Cerebellar nuclear complex (tissue), 1 donor: ENCODE measurements at places on chromosomes 7 and 10.

GRCh38 chr10:13448216-13448615 is 80.6 kb downstream of the BEND7 start:
- DNase-seq: no peak

- no peak for DNase-seq
Measured at GRCh38 chr7:155277385-155277994, 20.2 kb upstream of the INSIG1 start.

- DNase-seq: no peak
Measured at GRCh38 chr10:7233259-7233991, 177.4 kb downstream of the SFMBT2 start.

DNA sequence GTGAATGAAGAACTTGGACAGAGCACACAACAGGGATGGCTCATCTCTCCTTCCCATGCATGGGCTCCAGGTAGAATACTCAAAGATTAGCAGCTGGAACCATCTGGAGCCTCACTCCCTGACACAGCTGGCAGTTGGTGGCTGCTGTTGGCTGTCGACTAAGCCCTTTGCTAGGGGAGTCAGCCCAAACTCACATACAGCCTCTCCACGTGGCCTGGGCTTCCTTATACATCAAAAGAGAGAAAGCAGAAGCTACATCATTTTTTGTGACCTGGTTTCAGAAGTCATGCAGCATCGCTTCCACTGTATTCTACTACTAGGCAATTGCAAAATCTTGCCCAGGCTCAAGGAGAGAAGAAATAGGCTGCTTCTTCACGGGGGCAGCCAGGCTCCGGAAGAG is 24.4 kb downstream of the ASNS start:
- no peak for DNase-seq

DNA sequence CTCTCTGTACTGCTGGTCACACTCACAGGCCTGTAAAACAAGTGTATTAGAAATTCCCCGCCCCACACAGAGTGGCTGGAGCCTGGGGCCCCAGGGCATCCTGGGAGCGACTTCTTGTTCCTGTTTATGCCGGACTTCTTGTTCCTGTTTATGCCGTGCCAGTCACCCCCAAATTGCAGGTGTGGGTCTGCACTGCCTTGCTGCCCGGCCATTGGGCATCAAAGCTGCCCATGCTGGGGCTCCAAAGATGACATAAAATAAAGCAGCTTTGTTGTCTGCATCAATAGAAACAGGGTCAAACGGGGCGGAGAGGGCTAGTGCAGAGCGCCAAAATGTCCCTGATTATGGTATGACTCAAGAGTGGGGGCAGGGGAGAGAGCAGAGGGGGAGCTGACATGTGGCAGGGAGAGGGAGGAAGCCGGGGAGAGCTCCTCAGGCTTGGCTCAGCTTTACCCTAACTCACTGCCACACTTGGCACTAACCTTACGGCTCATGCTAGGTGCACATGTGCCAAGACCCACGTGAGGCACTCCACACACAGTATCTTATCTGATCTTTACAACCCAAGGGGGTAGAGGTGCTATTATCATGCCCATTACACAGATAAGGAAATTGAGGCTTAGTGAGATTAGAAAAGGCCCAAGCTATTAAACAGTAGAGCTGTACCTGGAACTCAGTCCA is 98.4 kb downstream of the PIP4K2A start:
- no peak for DNase-seq

DNA sequence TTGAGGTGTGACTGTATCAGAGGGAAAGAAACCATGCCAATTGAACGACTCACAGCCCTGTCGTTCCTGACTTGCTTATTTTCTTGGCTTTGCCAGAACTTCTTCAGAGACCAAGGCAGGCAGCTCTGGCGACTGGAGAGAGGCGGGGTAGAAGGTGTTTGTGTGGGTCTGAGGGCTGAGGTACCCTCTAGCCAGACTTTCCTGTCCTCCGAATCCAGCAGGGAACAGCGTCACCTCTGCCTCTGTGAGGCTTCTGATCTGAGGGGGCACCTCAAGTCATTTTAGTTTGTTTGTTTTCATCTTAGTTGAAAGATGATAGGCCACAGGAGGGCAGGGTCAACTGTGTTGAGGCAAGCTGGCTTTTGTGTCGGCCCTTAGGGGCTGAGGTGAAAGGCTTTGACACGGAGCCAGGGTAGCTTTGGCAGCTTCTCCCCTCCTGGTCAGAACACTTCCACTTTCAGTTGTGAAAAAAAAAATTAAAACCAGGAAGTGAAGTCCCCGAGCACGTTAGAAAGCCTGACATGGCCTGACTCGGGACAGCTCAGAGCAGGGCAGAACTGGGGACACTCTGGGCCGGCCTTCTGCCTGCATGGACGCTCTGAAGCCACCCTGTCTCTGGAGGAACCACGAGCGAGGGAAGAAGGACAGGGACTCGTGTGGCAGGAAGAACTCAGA is 1.9 kb downstream of the ACSL5 start:
- no peak for DNase-seq

- no peak for DNase-seq
Measured at GRCh38 chr10:61834519-61834918, 67.0 kb upstream of the ARID5B start.

DNA sequence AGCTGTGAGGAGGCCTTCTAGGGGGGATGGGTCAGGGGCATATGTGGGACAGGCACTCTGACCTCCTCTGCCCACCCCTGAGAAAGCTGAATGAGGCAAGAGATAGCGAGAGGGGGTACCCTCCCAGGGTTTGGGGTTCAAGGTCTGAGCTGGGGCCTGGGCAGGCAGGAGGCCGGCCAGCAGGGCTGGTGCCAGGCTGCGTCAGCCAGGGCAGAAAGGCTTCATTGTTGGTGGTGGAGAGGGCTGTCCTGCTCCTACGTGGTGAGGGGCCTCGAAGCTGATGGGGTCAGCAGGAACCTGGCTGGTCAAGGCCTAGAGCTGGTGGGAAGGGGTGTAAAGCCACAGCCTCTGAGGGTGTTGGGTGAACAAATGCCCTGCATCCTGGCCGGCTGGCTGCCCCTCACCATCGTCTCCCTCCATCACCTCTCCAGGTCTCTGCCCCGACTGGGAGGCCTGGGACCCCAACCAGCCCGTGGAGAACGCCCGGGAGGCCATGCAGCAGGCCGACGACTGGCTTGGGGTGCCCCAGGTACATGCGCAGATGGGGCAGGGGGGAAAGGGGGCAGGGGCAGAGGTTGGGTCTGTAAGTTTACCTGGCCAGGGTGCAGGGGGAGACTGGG is 6.6 kb downstream of the FLNC start:
- DNase-seq: no peak

- DNase-seq: no peak
Measured at GRCh38 chr7:142104550-142105527, 6.7 kb upstream of the MGAM2 start.

- no peak for DNase-seq
Measured at GRCh38 chr7:91892821-91893340, 12.4 kb upstream of the MTERF1 start.

DNA sequence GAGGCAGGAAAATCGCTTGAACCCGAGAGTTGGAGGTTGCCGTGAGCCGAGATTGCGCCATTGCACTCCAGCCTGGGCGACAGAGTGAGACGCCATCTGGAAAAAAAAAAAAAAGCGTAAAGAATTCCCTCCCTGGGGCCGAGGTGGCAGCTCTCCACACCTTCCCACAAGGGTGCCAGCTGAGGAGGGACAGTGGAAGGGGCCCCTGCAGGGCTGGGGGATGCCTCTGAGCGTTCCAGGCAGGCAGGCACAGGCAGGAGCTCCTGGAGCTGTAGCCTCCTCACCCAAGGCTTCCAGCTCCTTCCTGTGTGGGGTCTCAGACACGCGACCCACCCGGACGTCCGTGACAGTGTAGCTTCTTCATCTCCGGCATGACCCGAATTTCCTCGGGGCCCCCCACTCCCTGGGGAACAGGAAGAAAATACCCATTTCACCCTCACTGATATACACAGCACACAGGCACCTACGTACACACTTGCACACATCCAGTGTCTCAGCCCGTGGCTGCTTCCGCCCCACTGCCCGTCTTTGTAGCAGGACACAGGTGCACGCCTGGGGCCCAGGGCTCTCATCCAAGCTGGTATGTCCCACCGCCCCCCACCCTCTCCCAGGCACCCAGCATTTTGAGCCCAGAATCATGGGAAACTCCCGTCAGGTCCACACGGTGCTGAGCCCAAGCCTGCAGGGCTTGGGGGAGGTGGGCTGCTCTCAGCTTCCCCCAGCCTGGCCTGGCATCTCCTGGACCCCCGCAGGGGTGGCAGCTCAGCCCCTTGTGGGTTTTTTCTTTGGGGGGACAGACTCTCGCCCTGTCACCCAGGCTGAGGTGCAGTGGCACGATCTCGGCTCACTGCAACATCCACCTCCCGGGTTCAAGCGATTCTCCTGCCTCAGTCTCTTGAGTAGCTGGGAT is 25.7 kb downstream of the GRIFIN start:
- DNase-seq: no peak

- DNase-seq: no peak
Measured at GRCh38 chr10:123761666-123762230, 95.6 kb downstream of the GPR26 start.

- DNase-seq: no peak
Measured at GRCh38 chr7:159092701-159093121, 52.0 kb downstream of the VIPR2 start.

DNA sequence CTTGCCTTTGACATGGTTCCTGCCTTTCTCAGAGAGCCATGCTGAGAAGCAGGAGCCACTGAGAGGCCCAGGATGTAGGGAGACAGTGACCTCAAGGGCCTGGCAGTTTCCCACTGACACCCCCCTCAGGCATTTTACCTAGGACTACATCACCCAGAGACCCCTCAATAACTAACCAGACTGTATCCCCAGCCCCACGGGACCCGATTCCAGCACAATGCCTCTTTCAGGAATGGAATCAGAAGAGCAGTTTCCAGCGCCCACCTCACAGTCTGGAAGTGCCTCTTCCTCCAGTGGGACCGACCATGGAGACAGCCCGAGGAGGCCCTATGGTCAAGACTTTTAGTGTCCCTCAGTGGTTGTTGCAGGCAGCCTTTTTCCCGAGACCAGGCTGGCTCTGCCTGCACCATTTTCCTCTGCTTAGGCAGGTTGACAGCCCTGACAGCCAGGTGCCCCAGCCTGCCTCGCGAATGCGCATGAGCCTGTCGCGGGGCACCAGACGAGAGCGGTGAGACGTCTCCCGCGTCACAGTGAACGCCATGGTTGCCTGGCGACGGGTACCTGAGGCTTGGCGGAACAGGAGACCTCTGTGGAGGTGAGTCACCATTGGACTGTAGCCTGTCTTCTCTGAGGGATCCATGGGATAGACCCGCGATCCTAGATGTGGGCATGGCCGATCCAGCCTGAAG is 28.4 kb upstream of the ZNF273 start:
- no peak for DNase-seq

GRCh38 chr7:111229916-111230315 is 139.0 kb downstream of the LRRN3 start:
- DNase-seq: no peak

- DNase-seq: no peak
Measured at GRCh38 chr7:158052381-158053060, 535.1 kb downstream of the PTPRN2 start.

DNA sequence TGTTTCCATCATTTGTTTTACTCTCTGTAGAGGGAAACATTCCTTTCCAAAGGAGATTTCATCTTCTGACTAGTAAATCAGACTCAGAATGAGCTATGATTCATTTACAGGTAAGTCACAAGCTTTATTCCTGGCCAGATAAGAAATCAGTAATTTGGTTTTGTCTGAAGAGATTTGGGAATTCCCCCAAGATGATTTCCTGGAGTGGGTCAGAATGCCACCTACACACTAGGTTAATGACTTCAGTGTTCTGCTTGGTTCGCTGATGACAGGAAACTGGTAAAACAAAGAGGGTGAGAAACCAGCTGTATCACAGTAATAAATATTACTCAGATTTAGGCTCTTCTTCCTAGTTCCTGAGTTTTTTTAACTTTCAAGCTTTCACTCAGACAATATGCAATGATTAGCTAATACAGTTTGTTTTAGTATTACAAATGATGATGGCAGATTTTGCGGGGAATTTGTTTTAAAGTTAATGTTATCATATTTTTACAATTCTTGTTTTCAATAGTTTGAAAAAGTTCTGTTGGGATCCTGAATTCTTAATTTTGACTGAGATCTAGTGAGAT is 8.3 kb upstream of the ASZ1 start:
- no peak for DNase-seq

GRCh38 chr10:43415544-43415943 is 6.6 kb upstream of the HNRNPF start:
- no peak for DNase-seq

GRCh38 chr7:72092769-72093168 is 319.4 kb downstream of the CALN1 start:
- no peak for DNase-seq

GRCh38 chr10:48497780-48498770 is 106.8 kb downstream of the ARHGAP22 start:
- no peak for DNase-seq

GRCh38 chr10:3071405-3072198 is 4.3 kb downstream of the PFKP start:
- no peak for DNase-seq

GRCh38 chr10:96835899-96836298 is 3.8 kb downstream of the LCOR start:
- no peak for DNase-seq

DNA sequence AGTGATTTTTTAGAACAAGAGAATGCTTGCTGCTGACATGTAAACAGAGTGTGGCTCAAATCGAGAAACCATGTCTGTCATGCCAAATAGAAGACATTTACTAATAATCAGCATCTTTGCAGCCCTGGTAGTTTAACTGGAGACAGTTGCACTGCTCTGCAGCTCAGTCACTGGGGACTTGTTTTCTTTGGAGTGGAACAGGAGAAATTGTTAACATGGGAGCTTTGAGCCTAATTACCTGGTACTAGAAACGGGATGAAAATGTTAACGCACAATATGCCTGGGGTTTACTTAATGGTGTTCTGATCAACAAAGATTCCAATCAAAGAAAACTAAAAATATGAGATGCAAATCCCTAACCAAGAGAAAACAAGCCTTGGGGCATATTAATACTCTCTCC is 153.5 kb downstream of the NRP1 start:
- DNase-seq: no peak
